ENCODE measurements at places on chromosomes 6 and 20.

DNA sequence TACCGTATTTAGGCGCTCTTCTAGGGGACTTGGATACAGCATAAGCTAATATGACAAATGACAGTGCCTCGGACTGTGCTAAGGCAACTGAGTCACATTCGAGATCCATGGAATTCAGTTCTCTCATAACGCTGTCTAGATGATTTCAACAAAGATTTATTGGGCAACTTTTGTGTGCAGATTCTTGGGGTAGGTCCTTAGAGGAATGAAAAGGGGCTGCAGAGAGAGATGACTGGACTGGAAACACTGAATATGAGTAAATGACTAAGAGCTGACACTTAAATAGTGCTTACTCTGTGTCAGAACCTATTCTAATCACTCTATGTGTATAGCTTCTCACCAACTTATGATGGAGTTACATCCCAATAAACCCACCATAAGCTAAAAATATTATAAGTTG lies 36.4 kb upstream of the MARCKS start:
- no peak for DNase-seq

- no peak for DNase-seq
These were observed 28.1 kb downstream of the NFYA start for GRCh38 chr6:41100871-41101287.

DNA sequence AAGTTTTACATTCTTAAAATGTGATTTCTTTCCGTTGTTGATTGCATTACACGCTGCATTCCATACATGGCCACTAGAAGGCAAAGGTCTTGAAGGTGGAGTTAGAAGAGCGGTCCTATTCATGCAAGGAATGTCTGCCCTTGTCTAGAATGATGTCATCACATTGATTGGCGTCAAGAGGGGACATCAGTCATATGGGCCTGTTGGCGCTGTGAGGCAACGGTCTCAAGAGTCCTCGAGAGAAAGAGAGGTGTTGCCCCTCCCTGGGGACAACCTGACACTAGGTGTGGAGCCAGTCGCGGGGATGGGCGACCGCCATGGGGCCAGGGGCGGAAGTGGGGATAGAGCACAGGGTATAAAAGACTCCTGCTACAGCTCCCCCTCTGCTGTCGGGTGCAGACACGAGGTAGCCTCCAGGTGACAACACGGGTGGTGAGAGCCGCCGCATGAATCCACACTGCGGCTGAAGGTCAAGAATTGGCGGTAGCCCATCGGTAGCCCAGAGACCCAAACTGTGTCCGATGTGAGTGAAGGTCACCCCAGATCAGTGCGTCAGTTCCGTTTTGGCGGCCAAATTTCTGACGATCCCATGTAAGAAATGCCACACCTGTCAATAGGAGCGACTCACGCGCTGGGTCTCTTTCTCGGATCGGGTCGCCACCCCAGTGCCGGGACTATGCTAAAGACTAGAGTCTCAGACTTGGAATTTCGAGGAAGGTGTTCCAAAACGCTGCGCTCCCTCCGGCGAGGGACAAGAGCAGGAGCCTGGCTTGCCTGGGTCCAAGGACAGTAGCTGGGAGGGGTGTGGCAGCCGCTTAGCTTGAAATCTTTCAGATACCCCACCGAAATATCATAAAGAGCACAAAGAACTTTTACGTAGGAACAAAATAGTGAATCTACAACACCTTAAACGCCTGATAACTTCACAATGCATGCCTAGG lies 93.2 kb upstream of the ZNF184 start:
- no peak for DNase-seq

DNA sequence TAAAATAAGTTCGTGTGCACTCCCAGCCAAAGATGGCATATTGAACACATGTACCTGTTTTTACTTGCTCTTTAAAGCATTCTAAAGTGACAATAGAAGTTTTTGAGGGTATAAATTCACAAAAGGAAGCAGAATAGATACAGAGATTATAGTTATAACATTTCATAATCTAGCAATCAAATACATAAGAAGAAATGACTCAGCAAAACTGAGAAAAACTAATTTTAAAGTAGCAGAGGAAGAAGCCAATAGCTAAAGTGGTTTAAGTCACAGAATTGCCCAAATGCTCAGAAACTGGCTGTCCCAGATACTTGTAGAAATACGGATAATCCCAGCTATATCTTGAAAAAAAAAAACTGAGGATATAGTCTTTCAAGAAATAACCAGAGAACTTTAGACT lies 49.2 kb upstream of the TBC1D32 start:
- DNase-seq: no peak

- DNase-seq: no peak
These were observed 141.8 kb upstream of the KCNG1 start for GRCh38 chr20:51164731-51165130.

GRCh38 chr6:29641430-29642148 lies 8.6 kb upstream of the GABBR1 start:
- no peak for DNase-seq

DNA sequence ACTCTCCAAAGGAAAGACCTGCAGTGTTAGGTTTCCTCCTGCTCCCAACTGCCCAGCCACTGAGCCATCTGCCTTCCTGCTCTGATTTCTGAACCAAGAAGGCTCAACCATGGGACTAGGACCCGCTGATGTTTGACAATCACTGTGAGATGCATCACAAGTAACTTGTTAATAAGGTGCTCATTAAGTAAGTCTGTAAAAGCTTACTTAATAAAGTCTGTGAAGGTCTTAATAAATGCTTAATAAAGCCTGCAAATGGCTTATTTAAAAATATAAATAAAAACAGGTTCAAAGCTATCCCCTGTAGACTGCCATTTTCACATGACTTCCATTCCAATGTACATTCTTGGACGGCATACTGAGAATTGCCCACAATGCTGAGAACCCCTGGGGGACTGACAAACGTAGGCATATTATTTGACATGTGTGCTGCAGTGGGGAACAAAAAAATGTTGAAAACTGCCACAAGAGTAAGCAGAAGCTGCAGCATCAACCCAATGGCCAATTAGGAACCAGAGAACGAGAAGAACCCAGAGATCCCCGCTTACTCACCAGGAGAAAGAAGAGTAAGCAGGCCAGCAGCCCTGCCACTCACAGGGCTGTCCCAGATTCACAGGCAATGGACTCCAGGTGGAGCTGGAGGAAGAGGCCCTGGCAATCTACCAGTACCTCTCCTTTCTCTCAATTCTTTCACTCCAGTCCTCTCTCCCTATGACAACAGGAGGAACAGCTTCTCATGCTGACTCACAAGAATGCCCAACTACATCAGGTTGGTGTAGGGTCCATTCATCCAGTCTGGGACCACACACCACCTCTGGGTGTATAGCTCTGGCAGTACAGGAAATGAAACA lies 19.5 kb downstream of the KIF13A start:
- no peak for DNase-seq
